ENCODE measurements at places on chromosomes 16 and 17.

DNA sequence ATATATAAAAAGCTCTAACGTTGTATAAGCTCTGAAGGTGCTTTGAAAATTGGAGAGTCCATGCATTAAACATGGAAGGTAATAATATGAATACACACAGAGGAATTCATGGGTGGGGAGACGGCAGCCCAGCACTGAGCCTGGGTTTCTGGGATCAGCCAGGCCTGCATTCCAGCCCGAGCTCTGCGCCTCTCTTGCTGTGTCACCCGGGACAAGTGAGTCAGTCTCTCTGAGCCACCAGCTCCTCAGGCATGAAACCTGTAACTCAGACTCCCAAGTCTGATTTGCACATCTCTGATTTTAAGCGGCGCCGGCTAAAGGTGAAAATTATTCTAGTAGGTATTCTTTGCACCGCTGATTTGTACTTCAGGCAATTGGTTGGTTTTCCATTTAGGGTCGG, 238.8 kb downstream of the MRTFB start:
- ATAC-seq: no peak

- no peak for ATAC-seq
Measured at GRCh38 chr17:17304521-17304985, 1.4 kb downstream of the NT5M start.

DNA sequence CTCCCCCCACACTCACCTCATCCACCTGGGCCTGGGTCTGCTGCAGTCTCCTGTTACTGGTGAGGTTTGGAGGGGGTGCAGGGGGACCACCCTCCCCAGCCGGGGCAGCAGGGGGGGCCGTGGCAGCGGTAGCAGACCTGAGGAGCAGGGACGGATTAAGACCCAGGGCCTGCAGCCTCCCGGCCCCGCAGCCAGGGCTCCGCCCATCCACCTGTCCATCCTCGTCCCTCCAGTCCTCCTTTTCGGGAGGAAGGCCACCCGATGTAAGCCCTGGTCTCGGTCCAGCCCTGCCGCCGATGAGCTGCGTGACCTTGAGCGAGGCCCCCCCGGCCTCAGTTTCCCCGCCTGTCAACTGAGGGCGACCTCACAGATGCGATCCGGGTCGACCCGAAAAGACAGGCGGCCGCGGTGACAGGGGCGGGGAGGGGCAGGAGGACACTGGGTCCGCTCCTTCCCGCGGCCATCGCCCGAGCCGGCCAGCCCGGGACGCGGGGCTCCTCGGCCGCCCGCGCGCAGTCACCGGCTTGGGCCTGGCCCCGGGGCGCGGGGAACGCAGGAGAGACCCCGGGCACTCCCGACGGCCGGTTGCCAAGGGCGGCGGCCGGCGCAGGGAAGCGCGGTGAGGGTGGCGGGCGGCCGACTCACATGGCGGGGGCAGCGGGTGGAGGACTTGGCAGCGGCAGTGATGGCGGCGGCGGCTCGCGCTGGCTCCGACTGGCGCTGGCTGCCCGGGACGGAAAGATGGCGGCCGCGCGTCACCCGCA, at the start of gene VAMP2:
Gene VAMP2, minus strand, starts transcription at position 716 of the 764 bp plus-strand sequence. Its CDS starts 69 bp downstream, at position 647.
- ATAC-seq: peak; percentile 83

GRCh38 chr16:11619327-11619851, 32.7 kb upstream of the LITAF start:
- ATAC-seq: peak; percentile 48

DNA sequence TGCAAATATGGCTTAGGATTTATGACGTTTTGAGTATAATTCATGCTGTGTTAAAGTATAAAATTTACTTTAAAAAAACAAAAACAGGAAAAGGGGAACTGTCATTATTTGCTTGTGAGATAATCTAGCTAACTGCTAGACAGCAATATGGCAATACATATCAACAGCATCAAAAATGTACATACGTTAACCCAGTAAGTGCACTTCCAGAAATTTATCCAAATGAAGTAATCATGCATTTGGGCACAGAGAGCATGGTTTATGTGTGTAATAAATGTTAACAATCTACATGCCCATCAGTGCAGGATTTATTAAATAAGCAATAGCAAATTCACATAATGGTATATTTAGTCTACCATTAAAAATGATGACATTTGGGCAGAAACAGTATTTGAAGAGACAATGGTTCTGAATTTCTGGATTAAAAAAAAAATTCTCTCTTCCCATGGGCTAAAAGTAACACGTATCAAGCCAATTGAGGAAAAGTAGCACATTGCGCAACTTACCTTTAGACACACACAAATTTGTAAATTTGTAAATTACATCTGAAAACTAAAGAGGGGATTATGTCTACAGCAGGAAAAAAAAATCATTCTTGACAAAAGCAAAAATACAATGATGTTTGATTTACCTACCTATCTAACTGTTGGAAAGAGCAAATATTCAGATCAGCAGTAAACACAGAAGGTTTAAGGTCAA, 80.2 kb downstream of the CACNG1 start:
- ATAC-seq: no peak

GRCh38 chr17:71458322-71458721, 662.5 kb upstream of the SOX9 start:
- ATAC-seq: no peak

GRCh38 chr16:55437625-55438024, 41.4 kb upstream of the MMP2 start:
- peak; percentile 83 for ATAC-seq

- ATAC-seq: no peak
Measured at GRCh38 chr17:33944826-33945225, 310.3 kb upstream of the CCL2 start.

GRCh38 chr16:57721356-57722209, 14.0 kb upstream of the KATNB1 start:
- ATAC-seq: no peak

GRCh38 chr17:3558603-3559269, 1.1 kb upstream of the TRPV3 start:
- peak; percentile 44 for ATAC-seq

DNA sequence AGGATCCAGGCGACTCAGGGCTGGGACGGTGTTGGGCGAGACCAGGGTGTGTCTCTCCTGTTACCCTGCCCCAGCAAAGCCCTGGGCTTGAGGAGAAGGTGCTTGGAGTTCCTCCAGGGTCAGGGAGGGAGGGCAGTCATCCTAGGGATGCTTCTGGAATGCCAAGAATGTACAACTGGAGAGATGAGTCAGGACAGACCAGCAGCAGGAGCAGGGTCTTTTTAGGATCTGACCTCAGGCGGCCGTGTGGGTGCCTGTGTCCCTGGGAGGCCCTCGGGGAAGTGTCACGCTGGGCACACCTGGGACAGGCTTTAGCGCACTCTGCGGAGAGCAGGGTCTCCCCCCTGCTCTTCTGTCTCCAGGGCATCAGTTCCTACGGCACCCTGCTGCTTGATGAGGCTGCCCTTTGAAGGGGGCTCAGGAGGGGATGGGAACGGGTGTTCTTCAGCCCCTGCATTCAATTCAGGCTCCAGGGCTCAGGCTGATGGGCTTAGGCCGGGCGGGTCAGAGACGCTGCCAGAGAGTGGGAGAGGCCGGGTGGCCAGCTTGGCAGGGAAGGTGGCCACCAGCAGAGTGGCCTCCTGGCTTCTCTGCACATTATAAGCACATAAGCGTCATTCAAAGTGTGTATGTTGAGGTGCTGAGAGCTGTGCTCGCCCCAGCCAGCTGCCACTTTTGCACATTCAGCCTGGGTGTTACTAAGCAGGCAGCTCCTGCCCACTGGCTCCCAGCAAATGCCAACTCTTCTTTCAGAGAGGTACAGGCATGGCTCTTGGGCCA, 8.4 kb upstream of the MTSS2 start:
- peak; percentile 28 for ATAC-seq

GRCh38 chr17:79754370-79754769, 23.6 kb upstream of the CBX2 start:
- ATAC-seq: no peak
